Progenitor cell of endocrine pancreas (in vitro differentiated cells): ENCODE measurements at places on chromosomes 13 and 19.

DNA sequence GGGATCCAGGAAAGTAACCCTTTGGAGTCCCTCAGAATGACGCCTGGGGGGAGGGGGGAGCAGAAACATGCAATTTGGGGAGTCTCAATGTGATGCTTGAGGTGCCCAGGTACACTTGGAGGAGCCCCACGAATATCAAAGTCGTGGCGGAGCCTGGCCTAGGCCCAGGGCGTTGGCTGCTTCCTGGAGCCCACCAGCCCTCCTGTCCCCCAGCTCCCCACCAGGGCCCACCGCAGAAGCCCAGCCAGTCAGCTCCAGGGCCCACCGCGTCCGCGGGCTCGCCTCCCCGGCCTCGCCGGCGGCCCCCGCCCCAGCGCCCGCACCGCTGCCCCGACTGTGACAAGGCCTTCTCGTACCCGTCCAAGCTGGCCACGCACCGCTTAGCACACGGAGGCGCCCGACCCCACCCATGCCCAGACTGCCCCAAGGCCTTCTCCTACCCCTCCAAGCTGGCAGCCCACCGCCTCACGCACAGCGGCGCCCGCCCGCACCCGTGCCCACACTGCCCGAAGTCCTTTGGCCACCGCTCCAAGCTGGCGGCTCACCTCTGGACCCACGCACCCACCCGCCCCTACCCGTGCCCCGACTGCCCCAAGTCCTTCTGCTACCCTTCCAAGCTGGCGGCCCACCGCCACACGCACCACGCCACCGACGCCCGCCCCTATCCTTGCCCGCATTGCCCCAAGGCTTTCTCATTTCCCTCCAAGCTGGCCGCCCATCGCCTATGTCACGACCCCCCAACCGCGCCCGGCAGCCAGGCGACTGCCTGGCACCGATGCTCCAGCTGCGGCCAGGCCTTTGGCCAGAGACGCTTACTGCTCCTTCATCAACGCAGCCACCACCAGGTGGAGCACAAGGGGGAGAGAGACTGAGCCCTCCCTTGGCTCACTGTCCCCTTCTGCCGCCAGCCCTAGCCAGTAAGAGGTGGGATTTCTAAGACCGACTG is 2.1 kb downstream of the ZNF575 start:
- H3K36me3 ChIP-seq = peaks cover 27% of the 10 kb centered on the region
- no peaks in the 10 kb centered on the region for H3K27me3 ChIP-seq
- peak; percentile 49 for DNase-seq
- no peak overlapping the region for H3K27ac ChIP-seq
- H3K4me1 ChIP-seq = peaks cover 7% of the 10 kb centered on the region
- peak overlapping the region; percentile 41 for H3K4me3 ChIP-seq

DNA sequence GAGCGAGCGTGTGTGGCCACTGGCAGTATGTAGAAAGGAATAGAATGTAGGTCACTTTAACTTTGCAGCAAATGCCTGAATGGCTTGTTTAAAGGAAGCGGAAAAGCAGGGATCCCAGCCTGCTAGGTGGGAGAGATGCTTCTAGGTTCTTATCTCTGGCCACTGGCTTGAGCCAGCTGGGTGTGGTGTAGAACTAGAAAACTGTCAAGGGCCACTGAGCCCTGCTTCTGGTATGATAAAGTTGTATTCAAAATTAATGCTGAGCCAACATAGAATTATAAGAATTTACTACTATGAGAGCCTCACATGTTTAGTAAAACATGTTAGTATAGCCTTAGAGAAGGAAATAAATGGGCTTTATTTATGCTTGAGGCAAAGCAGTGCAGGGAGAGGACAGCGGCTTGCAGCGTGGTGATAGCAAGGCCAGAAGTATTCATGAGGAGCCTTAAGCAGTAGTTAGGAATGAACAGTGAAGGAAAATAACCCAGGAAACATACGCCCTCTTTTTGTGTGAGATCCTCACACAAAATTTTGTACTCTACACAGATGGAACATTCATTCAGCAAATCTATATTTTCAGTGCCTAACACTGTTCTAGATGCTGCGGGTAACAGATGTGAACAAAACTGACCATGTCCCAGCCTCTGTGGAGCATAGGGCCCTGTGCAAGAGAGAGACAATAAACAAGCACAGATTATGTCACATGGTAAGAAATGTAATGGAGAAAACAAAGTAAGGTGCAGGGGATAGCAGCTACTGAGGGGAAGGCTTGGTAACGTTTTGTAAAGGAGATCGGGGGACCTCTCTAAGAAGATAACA is 863.2 kb downstream of the DIAPH3 start:
- no peaks in the 10 kb centered on the region for H3K4me1 ChIP-seq
- no peaks in the 10 kb centered on the region for H3K27me3 ChIP-seq
- H3K36me3 ChIP-seq = peaks cover 1% of the 10 kb centered on the region
- DNase-seq = no peak

GRCh38 chr13:27379126-27379525 is 45.3 kb upstream of the GTF3A start:
- H3K27me3 ChIP-seq = peaks cover 12% of the 10 kb centered on the region
- no peak overlapping the region for H3K4me3 ChIP-seq
- no peak overlapping the region for H3K27ac ChIP-seq

- peak overlapping the region; percentile 86 for H3K27ac ChIP-seq
- peak overlapping the region; percentile 33 for H3K4me3 ChIP-seq
- H3K4me1 ChIP-seq = peaks cover 48% of the 10 kb centered on the region
- no peaks in the 10 kb centered on the region for H3K27me3 ChIP-seq
Measured at GRCh38 chr19:2171349-2172145, 7.8 kb downstream of the DOT1L start.

- H3K36me3 ChIP-seq = no peaks in the 10 kb centered on the region
- H3K4me3 ChIP-seq = no peak overlapping the region
- no peaks in the 10 kb centered on the region for H3K27me3 ChIP-seq
- no peaks in the 10 kb centered on the region for H3K4me1 ChIP-seq
- no peak overlapping the region for H3K27ac ChIP-seq
- no peak for DNase-seq
Measured at GRCh38 chr13:53041968-53042516, 13.4 kb downstream of the OLFM4 start.

GRCh38 chr13:59416561-59416960 is 747.2 kb downstream of the DIAPH3 start:
- H3K36me3 ChIP-seq = no peaks in the 10 kb centered on the region
- H3K27me3 ChIP-seq = no peaks in the 10 kb centered on the region
- DNase-seq = no peak
- peaks cover 25% of the 10 kb centered on the region for H3K4me1 ChIP-seq
- H3K27ac ChIP-seq = no peak overlapping the region
- H3K4me3 ChIP-seq = no peak overlapping the region

GRCh38 chr13:76812206-76812897 is 73.9 kb downstream of the KCTD12 start:
- no peak overlapping the region for H3K27ac ChIP-seq
- no peaks in the 10 kb centered on the region for H3K4me1 ChIP-seq
- H3K27me3 ChIP-seq = peaks cover 7% of the 10 kb centered on the region
- no peaks in the 10 kb centered on the region for H3K36me3 ChIP-seq
- no peak for DNase-seq

DNA sequence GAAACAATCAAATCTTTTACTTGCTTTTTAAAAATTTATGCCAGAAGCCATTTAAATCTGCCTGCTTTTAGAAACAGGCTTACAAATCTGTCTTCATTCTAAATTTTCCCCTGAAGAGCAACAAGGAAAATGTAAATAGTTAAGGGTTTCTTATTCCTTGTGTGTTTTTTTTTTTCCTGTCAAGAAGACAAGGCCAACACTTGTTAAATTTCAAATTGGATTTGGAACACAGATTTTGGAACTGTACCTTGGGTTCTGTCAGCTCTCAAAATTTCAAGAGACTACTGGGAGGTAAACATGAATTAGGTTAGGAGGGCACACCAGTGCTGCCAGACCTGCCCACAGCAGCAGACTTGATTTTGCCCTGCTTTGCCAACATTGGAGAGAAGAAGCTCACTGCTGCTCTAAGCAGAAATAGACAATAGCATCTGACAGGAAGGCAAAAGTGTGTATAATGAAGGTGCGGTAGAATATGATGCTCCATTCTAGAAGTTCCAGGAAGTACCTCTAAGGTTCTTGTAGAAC is 121.7 kb downstream of the NHLRC3 start:
- no peak overlapping the region for H3K27ac ChIP-seq
- no peaks in the 10 kb centered on the region for H3K36me3 ChIP-seq

DNA sequence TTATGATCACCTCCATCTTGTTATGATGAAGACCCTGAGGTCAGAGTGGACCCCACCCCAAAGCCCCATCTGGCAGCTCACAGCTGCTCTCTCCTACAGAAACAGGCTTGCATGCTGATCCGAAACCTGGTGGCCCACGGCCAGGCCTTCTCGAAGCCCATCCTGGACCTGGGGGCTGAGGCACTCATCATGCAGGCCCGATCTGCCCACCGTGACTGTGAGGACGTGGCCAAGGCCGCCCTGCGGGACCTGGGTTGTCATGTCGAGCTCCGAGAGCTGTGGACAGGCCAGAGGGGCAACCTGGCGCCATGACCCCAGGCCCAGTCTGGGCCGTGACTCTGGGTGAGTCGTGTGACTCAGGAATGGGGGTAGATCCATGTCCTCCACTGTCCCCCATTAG is 6.5 kb upstream of the SLC25A42 start:
- no peak for DNase-seq
- peaks cover 4% of the 10 kb centered on the region for H3K36me3 ChIP-seq
- no peaks in the 10 kb centered on the region for H3K4me1 ChIP-seq
- no peaks in the 10 kb centered on the region for H3K27me3 ChIP-seq

DNA sequence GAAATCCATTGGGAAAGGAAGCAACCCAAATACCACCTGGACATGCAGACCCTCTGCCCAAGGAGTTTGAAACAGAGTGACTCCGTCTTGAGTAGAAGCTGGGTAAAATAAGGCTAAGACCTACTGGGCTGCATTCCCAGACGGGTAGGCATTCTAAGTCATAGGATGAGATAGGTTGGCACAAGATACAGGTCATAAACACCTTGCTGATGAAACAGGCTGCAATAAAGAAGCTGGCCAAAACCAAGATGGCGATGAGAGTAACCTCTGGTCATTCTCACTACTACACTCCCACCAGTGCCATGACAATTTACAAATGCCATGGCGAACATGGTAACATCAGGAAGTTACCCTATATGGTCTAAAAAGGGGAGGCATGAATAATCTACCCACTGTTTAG is 40.2 kb downstream of the RFXAP start:
- no peaks in the 10 kb centered on the region for H3K27me3 ChIP-seq
- no peak overlapping the region for H3K4me3 ChIP-seq
- H3K36me3 ChIP-seq = peaks cover under 1% of the 10 kb centered on the region
- DNase-seq = no peak
- H3K4me1 ChIP-seq = peaks cover 2% of the 10 kb centered on the region
- H3K27ac ChIP-seq = no peak overlapping the region

GRCh38 chr13:76758738-76759137 is 127.5 kb downstream of the KCTD12 start:
- no peaks in the 10 kb centered on the region for H3K4me1 ChIP-seq
- H3K4me3 ChIP-seq = no peak overlapping the region
- no peaks in the 10 kb centered on the region for H3K27me3 ChIP-seq
- no peaks in the 10 kb centered on the region for H3K36me3 ChIP-seq
- no peak for DNase-seq

GRCh38 chr19:2428321-2428690 is 920 bp upstream of the TIMM13 start:
- H3K27me3 ChIP-seq = no peaks in the 10 kb centered on the region
- DNase-seq = no peak

DNA sequence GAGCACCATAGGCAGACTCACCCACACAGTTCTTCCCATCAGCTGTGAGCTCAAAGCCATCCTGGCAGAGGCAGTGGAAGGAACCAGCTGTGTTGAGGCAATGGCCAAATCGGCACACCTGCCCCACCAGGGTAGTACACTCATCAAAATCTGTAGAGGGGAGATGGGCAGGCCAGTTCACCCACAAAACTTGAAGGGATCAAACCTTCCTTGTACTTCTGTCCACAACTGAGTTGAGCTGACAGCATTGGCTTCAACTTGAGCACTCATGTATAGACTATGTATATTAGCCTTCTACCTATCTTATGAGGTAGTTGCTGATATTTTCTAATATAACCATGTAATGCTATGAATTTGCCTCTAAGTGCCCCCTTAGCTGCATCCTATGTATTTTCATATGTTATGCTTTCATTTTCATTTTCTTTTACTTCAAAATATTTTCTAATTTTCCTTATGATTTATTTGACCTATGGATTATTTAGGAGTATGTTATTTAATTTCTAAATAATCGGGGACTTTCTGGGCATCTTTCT is 42.9 kb downstream of the CCL25 start:
- no peak overlapping the region for H3K4me3 ChIP-seq
- no peaks in the 10 kb centered on the region for H3K27me3 ChIP-seq
- no peak for DNase-seq
- H3K27ac ChIP-seq = no peak overlapping the region
- no peaks in the 10 kb centered on the region for H3K4me1 ChIP-seq
- H3K36me3 ChIP-seq = peaks cover 61% of the 10 kb centered on the region

- H3K27me3 ChIP-seq = peaks cover 46% of the 10 kb centered on the region
- H3K4me1 ChIP-seq = no peaks in the 10 kb centered on the region
- H3K27ac ChIP-seq = no peak overlapping the region
- no peak for DNase-seq
- no peak overlapping the region for H3K4me3 ChIP-seq
Measured at GRCh38 chr19:17695198-17695597, 7.0 kb upstream of the UNC13A start.

GRCh38 chr13:34990399-34991214 is 48.5 kb downstream of the NBEA start:
- H3K27ac ChIP-seq = no peak overlapping the region
- no peak overlapping the region for H3K4me3 ChIP-seq
- H3K36me3 ChIP-seq = peaks cover 25% of the 10 kb centered on the region
- no peaks in the 10 kb centered on the region for H3K4me1 ChIP-seq

- no peak overlapping the region for H3K4me3 ChIP-seq
- no peak for DNase-seq
- no peaks in the 10 kb centered on the region for H3K4me1 ChIP-seq
Measured at GRCh38 chr13:83162493-83162892, 719.8 kb downstream of the SLITRK1 start.

DNA sequence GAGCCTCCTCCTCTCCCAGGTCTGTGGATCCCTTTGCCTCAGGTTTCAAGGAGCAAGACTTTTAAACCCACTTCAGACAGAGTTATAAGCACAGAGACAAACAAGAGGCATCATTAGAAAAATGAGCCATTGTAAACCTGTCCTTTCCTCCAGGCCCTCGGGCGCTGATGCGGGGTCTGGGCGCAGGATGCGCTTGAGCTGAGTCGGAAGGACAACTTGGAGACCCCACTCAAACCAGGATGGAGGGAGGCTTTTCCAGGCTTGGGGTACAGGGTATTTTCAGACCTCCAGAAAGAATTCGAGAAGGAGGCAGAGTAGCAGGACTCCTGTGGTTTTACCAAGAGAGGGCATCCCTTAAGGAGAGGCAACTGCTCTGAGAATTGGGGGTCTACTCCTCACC is 155.6 kb downstream of the NUFIP1 start:
- H3K27ac ChIP-seq = no peak overlapping the region
- no peak overlapping the region for H3K4me3 ChIP-seq
- DNase-seq = no peak
- no peaks in the 10 kb centered on the region for H3K27me3 ChIP-seq
- peaks cover 2% of the 10 kb centered on the region for H3K36me3 ChIP-seq
- peaks cover 2% of the 10 kb centered on the region for H3K4me1 ChIP-seq

GRCh38 chr19:38488096-38488495 is 54.6 kb downstream of the RYR1 start:
- no peaks in the 10 kb centered on the region for H3K4me1 ChIP-seq
- no peak overlapping the region for H3K4me3 ChIP-seq
- no peak overlapping the region for H3K27ac ChIP-seq
- peaks cover 16% of the 10 kb centered on the region for H3K27me3 ChIP-seq

GRCh38 chr13:86976521-86977324 is 694.4 kb upstream of the SLITRK5 start:
- no peak overlapping the region for H3K4me3 ChIP-seq
- peaks cover 1% of the 10 kb centered on the region for H3K4me1 ChIP-seq
- no peak overlapping the region for H3K27ac ChIP-seq
- H3K36me3 ChIP-seq = no peaks in the 10 kb centered on the region
- DNase-seq = no peak
- H3K27me3 ChIP-seq = peaks cover 3% of the 10 kb centered on the region
